ENCODE measurements at places on chromosomes 1 and 21.

GRCh38 chr1:230504310-230504709, 78.2 kb upstream of the PGBD5 start:
- no peak for DNase-seq

DNA sequence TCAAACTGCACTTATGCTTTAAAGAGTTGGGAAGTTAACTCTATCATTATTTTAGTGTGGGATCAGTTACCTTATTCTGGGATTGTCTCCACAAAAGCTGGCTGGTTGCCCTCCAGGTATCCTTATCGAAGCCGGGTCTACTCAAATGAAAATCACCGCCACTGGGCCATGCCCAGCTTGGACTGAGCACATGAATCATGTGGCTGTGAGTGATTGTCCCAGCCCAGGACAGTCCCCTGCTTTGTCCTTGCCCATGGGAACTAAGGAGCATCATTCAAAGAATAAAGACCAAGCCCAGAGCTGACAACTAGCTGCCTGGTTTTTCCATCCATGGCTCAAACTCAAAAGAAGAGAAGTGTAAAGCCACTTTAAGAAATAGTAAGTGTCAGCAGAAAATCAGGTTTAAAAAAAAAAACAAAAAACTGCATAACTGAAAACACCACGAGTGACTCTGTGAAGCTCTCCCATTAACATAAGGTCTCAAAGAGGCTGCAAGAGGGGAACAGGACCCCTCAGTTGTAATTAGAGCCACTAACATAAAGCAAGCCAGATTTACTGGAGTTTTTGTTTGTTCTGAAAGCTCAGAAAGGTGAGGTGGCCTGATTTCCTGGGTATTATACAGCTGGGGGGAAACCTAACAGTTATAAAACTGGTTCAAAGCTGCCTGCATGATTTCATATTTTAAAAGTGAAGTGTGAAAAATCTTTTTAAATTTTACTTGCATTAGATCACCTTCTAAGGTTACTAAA, 91.5 kb downstream of the KIF14 start:
- no peak for DNase-seq

- no peak for DNase-seq
Measured at GRCh38 chr1:226108935-226109828, 46.7 kb downstream of the H3-3A start.

DNA sequence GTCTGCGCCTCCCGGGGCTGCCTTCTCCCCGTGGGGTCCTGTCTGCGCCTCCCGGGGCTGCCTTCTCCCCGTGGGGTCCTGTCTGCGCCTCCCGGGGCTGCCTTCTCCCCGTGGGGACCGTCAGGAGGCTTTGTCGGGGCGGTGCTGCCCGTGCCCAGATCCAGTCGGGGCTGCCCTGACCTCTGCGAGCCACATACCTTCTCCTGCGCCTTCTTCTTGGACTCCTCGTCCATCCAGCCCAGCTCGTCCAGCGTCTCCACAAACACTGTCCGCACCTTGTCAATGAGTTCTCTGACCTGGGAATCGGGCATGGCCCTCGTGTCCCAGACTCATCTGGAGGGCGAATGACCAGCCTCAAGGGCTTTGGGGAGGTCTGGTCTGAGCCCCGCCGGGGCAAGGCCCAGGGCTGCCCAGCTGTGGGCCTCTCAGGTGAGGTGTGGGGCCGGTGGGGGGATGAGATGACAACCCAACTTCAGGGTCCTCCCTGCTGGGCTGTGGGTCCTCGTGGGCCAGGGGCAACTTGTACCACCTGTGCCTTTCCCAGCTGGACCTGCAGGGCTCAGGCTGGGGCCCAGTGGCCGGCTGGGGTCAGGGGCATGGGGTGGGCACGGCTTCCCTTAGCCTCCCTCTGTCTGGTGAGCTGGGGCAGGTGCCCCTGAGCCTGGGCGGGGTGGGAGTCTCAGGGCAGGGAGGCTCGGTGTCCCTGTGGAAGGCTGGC, 9.4 kb downstream of the PRXL2B start:
- DNase-seq, result no peak
